ENCODE measurements at places on chromosomes 7 and 10.

DNA sequence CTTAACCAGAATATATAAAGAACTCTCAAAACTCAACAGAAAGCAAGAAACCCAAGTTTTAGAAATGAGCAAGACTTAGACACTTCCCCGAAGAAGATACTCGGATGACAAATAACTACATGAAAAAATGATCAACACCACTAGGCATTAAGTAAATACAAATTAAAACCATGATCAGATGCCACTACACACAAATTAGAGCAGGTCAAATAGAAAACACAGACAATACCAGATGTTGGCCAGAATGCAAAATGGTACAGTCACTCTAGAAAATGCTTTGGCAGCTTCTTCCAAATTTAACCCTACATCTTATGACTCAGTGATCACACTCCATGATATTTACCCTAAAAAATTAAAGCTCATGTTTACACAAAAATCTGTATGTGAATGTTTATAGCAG is 18.4 kb downstream of the TMEM176A start:
- DNase-seq: no peak
- no peak overlapping the region for H3K4me3 ChIP-seq
- no peaks in the 10 kb centered on the region for H3K27me3 ChIP-seq
- no peak overlapping the region for H3K27ac ChIP-seq
- H3K36me3 ChIP-seq: no peaks in the 10 kb centered on the region

DNA sequence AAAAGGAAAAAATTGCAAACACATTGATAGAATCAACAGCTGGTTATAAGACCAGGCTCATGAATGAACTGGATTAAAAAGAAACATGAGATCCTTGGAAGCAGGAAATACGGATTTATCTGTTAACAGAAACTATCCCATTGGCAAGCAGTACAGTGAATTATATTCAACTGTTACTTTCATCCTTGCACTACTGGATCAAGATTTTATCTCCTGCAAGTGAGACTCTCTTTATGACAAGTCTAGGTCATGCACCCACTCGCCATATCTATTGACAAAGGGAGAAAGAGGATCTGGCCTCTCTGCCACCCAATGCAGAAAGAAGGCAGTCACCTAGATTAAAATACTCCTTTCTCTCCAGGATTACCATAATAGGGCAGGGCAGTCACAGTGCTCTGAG is 41.4 kb downstream of the CSTF2T start:
- H3K27ac ChIP-seq: no peak overlapping the region
- no peaks in the 10 kb centered on the region for H3K36me3 ChIP-seq
- no peaks in the 10 kb centered on the region for H3K27me3 ChIP-seq
- H3K4me1 ChIP-seq: peaks cover 29% of the 10 kb centered on the region
- H3K4me3 ChIP-seq: no peak overlapping the region
- DNase-seq: no peak

- H3K27ac ChIP-seq: no peak overlapping the region
- no peak overlapping the region for H3K4me3 ChIP-seq
- no peak for DNase-seq
These were observed 78.7 kb downstream of the PIP4K2A start for GRCh38 chr10:22635650-22636049.

GRCh38 chr7:34806831-34807230 is 148.8 kb downstream of the NPSR1 start:
- H3K27ac ChIP-seq: no peak overlapping the region
- H3K4me1 ChIP-seq: no peaks in the 10 kb centered on the region
- H3K36me3 ChIP-seq: no peaks in the 10 kb centered on the region

DNA sequence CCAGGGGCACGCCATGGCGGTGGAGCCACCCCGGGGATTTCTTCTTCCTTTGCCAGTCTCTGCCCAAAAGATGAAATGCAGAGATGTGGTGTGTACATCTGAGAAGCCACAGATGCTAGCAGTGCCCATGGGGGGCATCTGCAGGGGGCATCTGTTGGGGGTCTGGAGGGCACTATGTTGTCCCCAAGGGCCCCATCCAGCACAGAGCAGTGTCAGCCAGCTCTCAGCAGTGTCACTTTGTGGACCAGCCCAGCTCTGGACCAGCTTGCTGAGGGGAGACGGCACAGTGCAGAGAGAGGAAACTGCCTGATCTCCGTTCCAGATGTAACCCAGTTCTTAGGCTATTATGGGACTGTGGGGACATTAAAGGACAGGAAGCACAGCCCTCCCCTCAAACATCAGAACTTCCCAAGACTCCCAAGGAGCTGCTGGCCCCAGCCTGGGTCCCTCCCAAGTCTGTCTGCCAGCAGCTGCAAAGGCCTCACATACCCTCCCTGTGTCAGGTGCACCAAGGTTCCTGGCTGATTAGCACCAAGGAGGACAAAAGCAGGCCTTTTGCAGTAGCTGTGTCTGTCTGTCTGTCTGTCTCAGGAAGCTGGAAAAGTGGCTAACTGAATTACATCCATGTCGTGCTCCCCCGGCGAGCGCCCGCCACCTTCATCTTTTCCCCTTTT is 536.5 kb downstream of the PTPRN2 start:
- no peak overlapping the region for H3K4me3 ChIP-seq
- DNase-seq: peak; percentile 25
- H3K27ac ChIP-seq: no peak overlapping the region
- H3K36me3 ChIP-seq: no peaks in the 10 kb centered on the region
- no peaks in the 10 kb centered on the region for H3K27me3 ChIP-seq
- no peaks in the 10 kb centered on the region for H3K4me1 ChIP-seq

DNA sequence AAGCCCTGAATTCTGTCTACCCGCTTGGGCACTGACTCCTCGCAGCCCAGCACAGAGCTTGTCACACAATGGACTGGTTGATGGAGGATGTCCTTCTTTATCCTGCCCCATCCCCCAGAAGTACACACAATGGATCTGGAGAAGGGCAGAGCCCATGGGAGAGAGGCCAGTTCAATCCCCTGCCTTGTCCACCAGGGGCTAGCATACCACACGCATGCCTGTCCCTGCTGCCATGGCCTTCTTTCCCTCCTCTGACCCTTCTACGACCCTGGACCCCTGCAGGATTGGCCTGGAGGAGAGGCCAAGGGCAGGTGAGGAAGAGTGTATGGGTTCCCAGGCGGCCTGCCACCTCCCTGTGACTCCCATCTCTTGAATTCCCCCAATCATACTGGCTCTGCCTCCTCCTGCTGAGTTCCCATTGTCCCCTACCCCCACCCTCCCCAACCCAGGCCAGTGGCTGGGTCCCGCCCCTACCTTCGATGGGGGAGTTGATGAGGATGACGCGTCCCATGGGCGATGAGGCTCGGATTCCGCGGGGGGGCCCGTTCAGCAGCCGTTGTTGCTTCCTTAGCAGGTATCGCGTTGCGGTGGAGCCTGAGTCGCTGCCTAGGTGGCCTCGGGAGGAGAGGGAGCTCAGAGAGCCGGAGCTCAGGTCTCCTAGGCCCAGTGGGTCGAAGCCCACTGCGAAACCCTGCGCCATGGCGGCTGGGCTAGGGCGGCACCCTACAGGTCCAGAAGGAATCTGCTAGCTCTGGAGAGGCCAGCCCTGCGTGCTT is 1.2 kb downstream of the PDZD7 start:
- peaks cover 3% of the 10 kb centered on the region for H3K36me3 ChIP-seq
- H3K27ac ChIP-seq: no peak overlapping the region
- peaks cover 20% of the 10 kb centered on the region for H3K4me1 ChIP-seq
- DNase-seq: no peak
